ENCODE measurements at places on chromosomes 6 and 20.

DNA sequence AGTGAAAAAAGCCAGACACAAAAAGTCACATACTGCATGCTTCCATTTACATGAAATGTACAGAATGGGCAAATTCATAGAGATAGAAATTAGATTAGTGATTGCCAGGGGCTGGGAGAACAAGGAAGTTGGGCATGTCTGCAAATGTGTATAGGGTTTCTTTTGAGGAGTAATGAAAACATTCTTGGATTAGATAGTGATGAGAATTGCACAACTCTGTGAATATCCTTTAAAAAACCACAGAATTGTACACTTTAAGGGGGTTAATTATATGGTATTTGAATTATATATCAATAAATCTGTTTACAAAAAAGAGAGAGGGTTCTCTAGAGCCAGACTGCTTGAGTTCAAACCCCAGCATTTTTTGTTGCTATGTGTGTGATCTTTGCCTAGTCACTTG, 188.1 kb downstream of the CDC5L start:
- DNase-seq, result no peak

DNA sequence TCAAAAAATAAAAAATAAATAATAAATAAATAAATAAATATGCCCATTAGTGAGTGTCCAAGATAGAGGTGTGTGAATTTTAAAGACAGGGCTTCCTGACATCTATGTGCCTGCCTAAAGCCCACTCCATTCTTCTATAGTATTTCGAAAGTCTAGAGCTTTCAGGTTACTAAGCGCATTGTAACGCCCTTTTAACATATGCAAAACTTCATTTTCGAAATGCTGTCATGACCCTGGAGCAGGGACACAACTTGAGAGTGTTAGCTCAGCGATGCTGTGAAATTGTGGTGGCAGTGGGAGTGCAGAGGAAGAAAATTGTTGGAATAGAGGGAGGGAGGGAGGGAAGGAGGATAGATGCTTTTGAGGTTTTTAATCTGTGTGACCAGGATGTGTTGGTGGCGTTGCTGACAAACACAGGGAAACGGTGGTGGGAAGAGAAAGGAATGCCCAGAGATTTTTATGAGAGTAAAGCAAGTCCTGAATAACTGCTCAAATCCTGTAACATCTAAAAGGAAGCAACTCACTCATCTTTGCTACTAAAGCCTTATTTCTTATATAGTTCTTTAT, 169.3 kb downstream of the ARID1B start:
- no peak for DNase-seq

DNA sequence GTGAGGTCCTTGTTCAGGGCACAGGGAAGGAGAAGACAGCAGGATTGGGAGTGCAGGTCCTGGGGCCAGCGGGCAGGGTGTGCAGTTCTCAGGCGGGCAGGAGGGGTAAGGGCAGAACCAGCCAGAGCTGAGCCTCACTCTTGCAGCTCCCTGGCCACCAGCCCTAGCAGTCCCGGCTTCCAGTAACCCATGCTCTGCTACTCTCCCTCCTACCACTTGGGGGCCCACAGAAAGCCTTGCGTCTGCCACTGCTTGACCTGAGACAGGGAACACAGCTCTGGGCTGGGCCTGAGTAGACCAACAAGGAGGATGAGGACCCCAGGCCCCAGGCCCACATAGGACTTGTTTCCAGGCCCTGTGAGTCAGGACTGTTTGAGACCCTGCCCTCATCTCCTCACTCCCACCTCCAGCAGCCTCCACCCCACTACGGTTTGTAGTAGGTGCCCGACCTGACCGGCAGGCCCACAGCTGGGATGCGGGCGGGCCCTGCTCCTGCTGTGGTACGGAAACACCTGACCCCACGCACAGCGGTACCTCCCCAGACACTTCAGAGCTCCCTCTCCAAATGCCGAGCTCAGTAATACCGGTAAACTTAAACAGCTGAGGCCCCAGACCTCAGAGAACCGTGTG, 39.2 kb downstream of the KCNK5 start:
- DNase-seq, result no peak

GRCh38 chr6:156931283-156931682, 154.1 kb downstream of the ARID1B start:
- no peak for DNase-seq

DNA sequence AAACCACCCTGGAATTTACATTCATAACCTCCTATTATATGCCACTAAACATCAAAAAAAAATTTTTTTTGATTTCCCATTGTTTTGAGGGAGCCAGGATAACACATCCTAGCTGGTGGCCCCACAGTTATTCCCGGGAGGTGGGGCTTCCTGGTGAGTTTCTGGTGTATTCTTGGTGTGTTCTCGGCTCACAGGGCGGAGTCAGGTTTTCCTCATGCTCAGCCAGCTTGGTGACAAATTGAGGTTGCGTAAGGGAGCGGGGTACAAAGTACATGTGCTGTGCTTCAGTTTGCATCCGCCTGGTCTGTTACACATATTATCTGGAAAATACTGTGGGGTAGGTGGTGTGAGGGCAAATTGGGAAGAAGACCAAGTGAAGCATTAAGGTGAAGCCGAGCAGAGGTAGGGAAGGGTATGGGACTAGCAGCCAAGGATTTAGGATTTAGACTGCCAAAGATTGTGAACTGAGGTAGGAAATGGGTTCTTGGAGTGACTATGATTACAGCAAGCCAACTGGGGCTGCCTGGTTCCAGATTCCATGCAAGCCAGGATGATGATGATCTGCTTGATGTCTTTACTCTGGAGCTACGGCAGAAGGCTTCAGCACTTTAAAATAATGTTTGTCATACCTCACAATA, 46.2 kb upstream of the EEF1A1 start:
- no peak for DNase-seq
